CD4-positive, alpha-beta T cell treated with Interferon gamma for 1 hour (primary cell): ENCODE measurements at places on chromosomes 13 and 19.

DNA sequence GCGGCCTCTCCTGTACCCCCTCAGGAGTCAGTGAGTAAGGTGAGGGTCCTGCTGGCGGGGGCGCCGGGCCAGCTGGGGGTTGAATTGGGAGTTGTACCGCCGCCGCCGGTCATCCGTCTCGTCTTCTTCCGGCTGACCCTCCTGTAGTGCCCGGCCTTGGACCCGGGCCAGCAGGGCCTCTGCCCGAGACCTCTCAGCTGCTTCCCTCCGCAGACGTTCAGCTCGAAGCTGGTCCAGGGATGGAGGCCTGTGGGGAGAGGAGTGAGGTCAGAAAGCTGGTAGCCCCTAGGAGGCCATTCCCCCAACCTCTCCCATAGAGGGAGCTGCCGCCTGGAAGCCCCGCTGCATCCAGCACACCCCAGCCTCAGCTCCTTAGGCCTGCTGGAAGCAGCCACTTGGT is 3.8 kb downstream of the LENG1 start:
- no peak for DNase-seq

DNA sequence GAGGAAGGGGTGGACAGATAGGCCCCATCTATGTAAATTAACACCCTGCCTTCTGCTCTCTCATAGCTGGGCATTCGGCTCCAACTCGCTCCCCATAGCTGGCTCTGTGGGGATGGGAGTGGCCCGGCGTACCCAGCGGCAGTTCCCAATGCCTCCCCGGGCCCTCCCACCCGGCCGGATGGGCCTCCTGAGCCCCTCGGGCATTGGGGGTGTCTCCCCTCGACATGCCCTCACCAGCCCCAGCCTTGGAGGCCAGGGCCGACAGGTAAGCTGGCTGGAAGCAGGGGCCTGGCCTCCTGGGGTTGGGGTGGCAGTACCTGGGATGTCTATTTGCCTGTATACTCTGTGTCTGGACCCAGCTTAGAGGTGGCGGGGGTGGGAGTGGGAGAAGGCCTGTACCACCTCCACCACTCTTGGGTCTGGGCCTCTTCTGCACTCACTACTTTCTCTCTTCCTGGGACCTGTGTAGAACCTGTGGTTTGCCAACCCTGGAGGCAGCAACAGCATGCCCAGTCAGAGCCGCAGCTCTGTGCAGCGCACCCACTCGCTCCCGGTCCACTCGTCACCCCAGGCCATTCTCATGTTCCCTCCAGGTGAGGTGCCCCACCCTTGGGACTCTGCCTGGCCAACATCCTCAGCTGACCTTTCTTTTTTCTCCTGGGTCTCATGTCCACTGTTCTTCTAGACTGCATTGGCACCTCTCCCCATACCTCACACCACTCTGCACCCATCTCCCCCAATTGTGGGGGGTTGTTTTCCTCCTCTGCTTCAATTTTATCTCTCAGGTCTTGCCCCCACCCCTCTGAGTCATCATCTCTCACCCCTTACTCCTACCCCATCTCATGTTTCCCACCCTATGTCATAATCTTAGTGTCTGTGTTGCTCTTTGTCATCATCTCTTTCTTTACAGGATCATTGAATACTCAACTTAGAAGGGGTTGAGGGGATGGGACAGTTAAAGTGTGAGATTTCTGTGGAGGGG is 10.1 kb downstream of the PAF1 start:
- DNase-seq = no peak

DNA sequence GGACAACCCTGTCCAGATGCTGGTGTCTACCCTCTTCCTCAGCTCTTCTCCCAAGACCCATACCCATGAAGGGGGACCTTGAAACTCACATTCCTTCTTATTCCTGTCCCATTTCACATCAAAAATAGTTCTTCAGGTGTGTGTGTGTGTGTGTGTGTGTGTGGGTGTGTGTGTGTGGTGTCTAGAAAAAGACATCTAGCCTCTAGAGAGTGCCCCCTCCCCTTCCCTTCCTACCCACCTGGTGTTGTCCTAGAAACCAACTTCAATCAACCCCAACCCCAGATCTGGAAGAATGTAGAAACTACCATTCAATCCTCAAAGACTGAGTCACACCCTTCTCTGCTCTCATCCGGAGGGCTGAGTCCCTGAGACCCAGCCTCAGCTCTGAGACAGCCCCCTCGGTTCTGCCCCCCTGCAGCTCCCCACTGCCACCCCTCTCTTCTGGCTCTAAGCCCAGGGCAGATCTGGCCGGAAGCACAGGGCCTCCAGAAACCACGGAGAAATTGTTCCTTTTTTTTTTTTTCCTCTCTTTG is 3.5 kb downstream of the KCNN4 start:
- DNase-seq = peak; percentile 56

GRCh38 chr13:99266827-99267226 is 8.6 kb upstream of the GPR18 start:
- DNase-seq = no peak

- DNase-seq = no peak
These were observed 592.9 kb downstream of the KCTD12 start for GRCh38 chr13:76293346-76293745.

GRCh38 chr13:93788456-93788855 is 561.8 kb downstream of the GPC6 start:
- DNase-seq = no peak

GRCh38 chr19:18220632-18221275 is 5.5 kb downstream of the PDE4C start:
- DNase-seq = no peak

- DNase-seq = no peak
These were observed 188.5 kb upstream of the UBL3 start for GRCh38 chr13:30038884-30039283.

GRCh38 chr19:7547159-7547558 is 11.6 kb downstream of the PNPLA6 start:
- DNase-seq = no peak

DNA sequence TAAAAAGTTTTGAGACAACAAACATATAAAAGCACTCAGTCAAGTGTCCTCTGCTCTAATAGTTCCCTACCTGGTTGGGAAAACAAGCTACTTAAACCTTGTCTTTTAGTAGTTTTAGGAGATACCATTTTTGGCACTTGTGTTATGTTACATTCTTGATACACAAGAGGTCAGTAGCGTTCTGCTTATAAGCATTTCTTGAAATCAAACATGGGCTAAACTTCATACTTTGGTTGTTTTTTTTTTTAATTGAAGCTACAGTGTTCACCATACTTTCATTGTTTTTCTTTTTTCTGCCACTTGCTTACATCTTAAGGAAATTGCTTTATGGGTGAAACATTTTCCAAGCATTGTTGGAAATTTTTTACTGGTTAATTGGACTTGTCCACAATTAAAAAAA is 12.9 kb downstream of the NHLRC3 start:
- no peak for DNase-seq

DNA sequence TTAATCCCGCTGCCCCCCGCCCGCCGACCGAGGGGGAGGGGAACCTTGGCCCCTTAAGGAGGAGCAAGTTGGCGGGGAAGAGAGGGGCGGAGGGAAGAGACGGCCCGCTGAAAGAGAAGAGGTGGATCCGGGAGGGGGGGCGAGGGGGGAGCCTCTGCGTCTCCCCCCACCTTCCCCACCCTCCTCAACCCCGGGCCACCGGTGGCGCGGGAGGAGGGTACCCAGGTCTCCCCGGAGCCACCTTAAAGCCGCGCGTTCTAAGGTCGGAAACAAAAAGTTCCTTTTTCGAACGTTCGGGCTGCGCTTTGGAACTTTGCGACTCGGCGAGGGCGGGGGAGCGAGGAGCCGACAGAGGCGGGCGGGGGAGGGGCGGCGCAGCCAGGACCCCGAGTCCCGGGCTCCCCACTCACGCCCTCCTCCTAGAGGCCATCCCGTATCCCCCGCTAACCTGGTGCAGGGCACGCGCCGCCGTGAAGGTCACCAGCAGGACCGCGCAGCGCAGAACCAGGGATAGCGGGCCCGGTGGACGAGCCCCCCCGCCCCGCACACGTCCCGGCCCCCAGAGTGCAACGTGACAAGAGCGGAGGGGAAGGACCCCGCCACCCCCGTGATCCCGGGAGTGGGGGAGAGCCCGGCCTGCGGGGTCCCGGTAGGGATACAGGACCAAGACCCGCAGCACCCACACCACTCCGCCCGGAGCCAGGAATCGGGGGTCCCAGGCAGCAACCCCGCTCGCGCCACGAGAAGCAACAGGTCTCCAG is 659 bp downstream of the ERF start:
- peak; percentile 76 for DNase-seq

DNA sequence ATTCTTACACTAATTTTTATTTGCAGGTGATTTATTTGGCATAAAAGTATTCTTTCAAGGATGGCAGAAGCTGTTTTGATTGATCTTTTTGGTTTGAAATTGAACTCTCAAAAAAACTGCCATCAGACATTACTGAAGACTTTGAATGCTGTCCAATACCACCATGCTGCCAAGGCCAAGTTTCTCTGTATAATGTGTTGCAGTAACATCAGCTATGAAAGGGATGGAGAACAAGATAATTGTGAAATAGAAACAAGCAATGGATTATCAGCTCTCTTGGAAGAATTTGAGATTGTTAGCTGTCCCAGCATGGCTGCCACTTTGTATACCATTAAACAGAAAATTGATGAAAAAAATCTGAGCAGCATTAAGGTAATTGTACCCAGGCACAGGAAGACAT is 1.2 kb downstream of the LACC1 start:
- DNase-seq = no peak

GRCh38 chr13:70960841-70961443 is 852.7 kb upstream of the KLHL1 start:
- no peak for DNase-seq

- no peak for DNase-seq
These were observed 240.5 kb downstream of the SLC7A1 start for GRCh38 chr13:29355029-29355428.

- DNase-seq = no peak
These were observed 27.6 kb downstream of the ZNF541 start for GRCh38 chr19:47545061-47545948.

GRCh38 chr13:71801165-71801760 is 65.7 kb downstream of the DACH1 start:
- DNase-seq = no peak

DNA sequence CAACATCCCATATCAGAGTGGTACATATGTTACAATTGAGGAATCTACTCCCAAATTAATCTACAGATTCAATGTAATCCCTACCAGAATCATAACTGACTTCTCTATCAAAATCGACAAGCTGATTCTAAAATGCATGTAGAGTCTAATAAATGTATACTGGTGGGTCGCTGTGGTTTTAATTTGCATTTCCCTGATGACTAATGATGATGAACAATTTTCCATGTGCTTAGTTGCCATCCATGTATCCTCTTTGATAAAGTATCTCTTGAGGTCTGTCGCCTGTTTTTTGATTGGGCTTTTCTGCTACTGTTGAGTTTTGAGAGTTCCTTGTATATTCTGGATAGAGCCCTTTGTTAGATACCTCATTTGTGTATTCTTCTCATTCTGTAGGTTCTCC is 43.8 kb downstream of the KLF12 start:
- DNase-seq = no peak

- no peak for DNase-seq
These were observed 58.8 kb downstream of the ING1 start for GRCh38 chr13:110772091-110772984.

DNA sequence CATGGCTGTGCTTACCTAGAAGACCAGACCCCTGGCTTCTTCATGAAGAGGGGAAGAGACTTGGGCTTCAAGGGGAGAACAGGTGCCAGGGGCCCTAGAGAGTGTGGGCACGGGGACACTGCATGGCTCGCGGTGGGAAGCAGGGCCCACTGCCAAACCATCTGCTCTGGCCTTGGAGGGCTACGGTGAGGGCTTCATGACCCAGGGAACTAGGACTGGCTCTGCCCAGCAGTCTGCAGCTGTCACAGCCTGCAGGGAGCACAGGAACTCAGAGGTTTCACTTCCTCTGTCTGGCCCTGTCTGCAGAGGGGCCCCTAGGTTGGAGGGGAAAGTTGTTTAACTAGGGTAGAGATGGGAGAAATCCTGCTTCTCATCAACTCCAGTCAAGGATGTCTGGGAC is 4.3 kb downstream of the ERCC1 start:
- DNase-seq = peak; percentile 60
